Smooth muscle cell of trachea (primary cell): ENCODE measurements at places on chromosomes 2 and 18. TPM values are rescaled to one million over a fixed set of nuclear protein-coding genes. Genes with fewer than 3 reads are reported as not detected.

Gene ARHGAP15
- total RNA-seq: not detected in 2 replicates

Gene KHK
- total RNA-seq: 0.50 and 1.3 TPM in 2 replicates

Gene KLHL29
- total RNA-seq: 4.2 and 13.9 TPM in 2 replicates

Gene GAREM1
- total RNA-seq: 1.7 and 3.5 TPM in 2 replicates

Gene EMILIN1
- total RNA-seq: 305 and 366 TPM in 2 replicates

Gene DNAJC10
- 76.7 and 111 TPM in 2 replicates for total RNA-seq

Gene RAB17
- total RNA-seq: 0.83 TPM in 1 of 2 replicates, not detected in the other

Gene LYG1
- 0.17 and 0.73 TPM in 2 replicates for total RNA-seq
